Ureter (tissue), 1 donor: ENCODE measurements at places on chromosomes 2 and 18. TPM values are rescaled to one million over a fixed set of nuclear protein-coding genes. Genes with fewer than 3 reads are reported as not detected.

TTN gene
- 3.9 TPM for total RNA-seq

NLRC4 gene
- 0.65 TPM for total RNA-seq

NOSTRIN gene
- total RNA-seq = 31.4 TPM

SCYGR3 gene
- not detected for total RNA-seq

TRABD2A gene
- total RNA-seq = 4.1 TPM

CFC1 gene
- total RNA-seq = not detected

IL1B gene
- total RNA-seq = 3.5 TPM

CCDC150 gene
- total RNA-seq = 1.4 TPM

FBLN7 gene
- total RNA-seq = 8.9 TPM

XDH gene
- 6.6 TPM for total RNA-seq

REEP1 gene
- total RNA-seq = 15.5 TPM

ALKAL2 gene
- total RNA-seq = 1.9 TPM

PKDCC gene
- 60.4 TPM for total RNA-seq

ASXL3 gene
- 5.9 TPM for total RNA-seq

SLC40A1 gene
- 39.9 TPM for total RNA-seq

DPP4 gene
- 2.1 TPM for total RNA-seq

VIL1 gene
- total RNA-seq = not detected

FAM110C gene
- 21.8 TPM for total RNA-seq

AGXT gene
- 0.31 TPM for total RNA-seq

FZD7 gene
- total RNA-seq = 24.2 TPM

PRKD3 gene
- total RNA-seq = 43.3 TPM

AMER3 gene
- total RNA-seq = not detected

PIEZO2 gene
- 3.9 TPM for total RNA-seq

ANKRD53 gene
- total RNA-seq = 1.8 TPM

FABP1 gene
- total RNA-seq = not detected

COPS9 gene
- total RNA-seq = 88.1 TPM

HTR2B gene
- total RNA-seq = 0.44 TPM

CXCR4 gene
- total RNA-seq = 23.2 TPM
